IMR-90 (cell line): ENCODE measurements at places on chromosomes 6 and 20. TPM values are rescaled to one million over a fixed set of nuclear protein-coding genes. Genes with fewer than 3 reads are reported as not detected.

The SRSF12 gene
- total RNA-seq = 0.28 and 0.36 TPM in 2 replicates

The CAGE1 gene
- total RNA-seq = under 0.01 TPM in 1 of 2 replicates, not detected in the other

The TOX2 gene
- 1.1 and 1.3 TPM in 2 replicates for total RNA-seq

The SH3BGRL2 gene
- total RNA-seq = 5.6 and 9.7 TPM in 2 replicates

The XKR7 gene
- total RNA-seq = not detected in 2 replicates

DNA sequence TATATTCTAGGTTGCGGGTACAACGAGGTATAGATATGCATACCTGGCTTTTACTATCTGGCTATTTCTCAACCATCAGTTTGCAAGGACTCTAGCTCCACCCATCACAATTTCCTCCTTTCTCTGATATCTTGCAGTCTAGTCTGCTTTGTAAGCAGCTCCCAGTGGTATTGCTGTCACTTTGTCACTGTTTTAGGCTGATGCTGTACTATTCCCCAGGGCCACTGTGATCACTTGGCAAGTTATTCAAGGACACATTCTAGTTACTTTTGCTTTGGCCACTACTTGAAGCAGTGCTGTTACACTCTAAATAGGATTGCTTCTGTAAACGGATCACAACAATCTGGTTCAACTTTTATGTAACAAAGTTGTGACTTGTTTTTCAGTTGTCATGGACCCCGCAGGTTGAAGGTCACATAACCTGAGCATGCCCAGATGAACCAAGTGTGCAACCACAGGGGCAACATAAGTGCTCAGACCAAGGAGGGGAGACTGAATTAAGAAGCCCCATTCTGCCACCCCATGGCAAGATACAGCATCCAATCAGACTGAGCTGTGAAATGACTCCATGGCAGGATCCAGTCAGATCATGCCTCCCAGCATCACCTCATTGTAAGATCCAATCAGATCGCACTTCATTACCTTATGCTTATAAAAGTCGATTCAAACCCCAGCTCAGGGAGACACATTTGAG lies 588.4 kb upstream of the CITED2 start:
- no peak overlapping the region for H3K4me3 ChIP-seq
- H3K27ac ChIP-seq = no peak overlapping the region
- peaks cover 3% of the 10 kb centered on the region for H3K4me1 ChIP-seq
- no peaks in the 10 kb centered on the region for H3K27me3 ChIP-seq

GRCh38 chr6:168104636-168105035 lies 25.6 kb upstream of the FRMD1 start:
- H3K4me3 ChIP-seq = no peak overlapping the region
- no peak overlapping the region for H3K27ac ChIP-seq
- no peaks in the 10 kb centered on the region for H3K36me3 ChIP-seq
- H3K27me3 ChIP-seq = peaks cover 48% of the 10 kb centered on the region
- no peak for DNase-seq

DNA sequence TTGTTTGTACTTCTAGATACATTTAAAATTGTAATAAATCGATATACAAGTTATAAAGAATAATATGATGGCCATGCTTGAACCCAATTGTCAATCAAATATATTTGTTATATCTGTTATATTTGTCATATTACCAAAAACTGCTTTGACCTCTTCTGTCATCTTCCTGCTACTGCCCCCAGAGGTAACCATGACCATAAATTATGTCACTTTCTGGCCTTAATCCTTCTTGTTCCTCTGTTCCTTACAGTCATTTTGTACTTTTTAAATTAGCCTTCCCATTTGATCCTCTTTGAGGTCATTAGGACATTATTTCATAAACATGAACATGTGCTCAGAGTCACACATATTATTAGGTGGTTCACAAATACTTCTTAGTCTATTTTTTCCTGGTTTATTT lies 124.7 kb downstream of the HFE start:
- DNase-seq = no peak
- H3K27ac ChIP-seq = no peak overlapping the region
- no peak overlapping the region for H3K4me3 ChIP-seq
- H3K36me3 ChIP-seq = no peaks in the 10 kb centered on the region
- no peaks in the 10 kb centered on the region for H3K4me1 ChIP-seq
- H3K27me3 ChIP-seq = no peaks in the 10 kb centered on the region

GRCh38 chr6:1407499-1407990 lies 18.2 kb downstream of the FOXF2 start:
- H3K27ac ChIP-seq = peak overlapping the region; percentile 2
- peak; percentile 74 for DNase-seq
- peaks cover 19% of the 10 kb centered on the region for H3K4me1 ChIP-seq
- H3K36me3 ChIP-seq = no peaks in the 10 kb centered on the region
- no peaks in the 10 kb centered on the region; the same call in 1 of the 2 replicates for H3K27me3 ChIP-seq

DNA sequence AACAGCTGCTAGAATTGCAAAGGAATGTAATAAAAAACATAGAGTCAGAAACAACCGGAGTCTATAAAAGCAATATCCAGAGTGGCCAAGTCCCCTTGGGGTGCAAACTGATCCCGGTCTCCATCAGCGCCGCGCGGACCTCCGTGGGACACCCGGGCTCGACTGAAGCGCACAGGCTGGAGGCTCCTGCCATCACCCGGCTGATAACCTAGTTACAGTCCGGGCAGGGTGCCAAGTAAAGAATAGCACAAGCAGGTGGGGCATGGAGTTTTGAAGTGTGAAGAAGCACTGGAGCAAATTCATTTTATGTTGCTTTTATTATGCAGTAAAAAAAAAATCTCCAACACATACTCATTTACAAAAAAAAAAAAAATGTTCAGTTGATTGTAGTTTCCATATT lies 205.1 kb upstream of the GMDS start:
- H3K27ac ChIP-seq = no peak overlapping the region
- H3K4me1 ChIP-seq = peaks cover 4% of the 10 kb centered on the region; the same call in 1 of the 2 replicates

- no peak for DNase-seq
- H3K27me3 ChIP-seq = peaks cover 46% of the 10 kb centered on the region
- no peaks in the 10 kb centered on the region for H3K36me3 ChIP-seq
- no peaks in the 10 kb centered on the region; the same call in 1 of the 2 replicates for H3K4me1 ChIP-seq
- no peak overlapping the region for H3K4me3 ChIP-seq
Measured at GRCh38 chr6:16163066-16163465, 34.2 kb downstream of the MYLIP start.

GRCh38 chr6:156698239-156699016 lies 78.8 kb upstream of the ARID1B start:
- H3K27ac ChIP-seq = no peak overlapping the region
- no peaks in the 10 kb centered on the region for H3K36me3 ChIP-seq
- no peak overlapping the region for H3K4me3 ChIP-seq
- H3K4me1 ChIP-seq = 0 out of 2 replicates have a peak, but pooled peaks cover 2% of the 10 kb centered on the region

- H3K4me3 ChIP-seq = no peak overlapping the region
- H3K27me3 ChIP-seq = no peaks in the 10 kb centered on the region
- peak overlapping the region; percentile 65; the same call in 1 of the 2 replicates for H3K27ac ChIP-seq
- peaks cover 9% of the 10 kb centered on the region for H3K4me1 ChIP-seq
- no peak for DNase-seq
Measured at GRCh38 chr6:2147261-2147660, 98.1 kb downstream of the GMDS start.

GRCh38 chr6:36504181-36504580 lies 43.1 kb downstream of the STK38 start:
- no peak for DNase-seq
- H3K36me3 ChIP-seq = peaks cover 11% of the 10 kb centered on the region
- no peaks in the 10 kb centered on the region for H3K27me3 ChIP-seq

GRCh38 chr6:166486536-166486880 lies 100.0 kb downstream of the RAMACL start:
- no peak overlapping the region for H3K27ac ChIP-seq
- DNase-seq = no peak
- H3K4me3 ChIP-seq = no peak overlapping the region
- H3K27me3 ChIP-seq = no peaks in the 10 kb centered on the region
- H3K4me1 ChIP-seq = no peaks in the 10 kb centered on the region; the same call in 1 of the 2 replicates

- no peaks in the 10 kb centered on the region for H3K4me1 ChIP-seq
- DNase-seq = no peak
- no peaks in the 10 kb centered on the region for H3K36me3 ChIP-seq
- H3K27ac ChIP-seq = no peak overlapping the region
Measured at GRCh38 chr6:39653612-39654011, 71.6 kb downstream of the KIF6 start.

DNA sequence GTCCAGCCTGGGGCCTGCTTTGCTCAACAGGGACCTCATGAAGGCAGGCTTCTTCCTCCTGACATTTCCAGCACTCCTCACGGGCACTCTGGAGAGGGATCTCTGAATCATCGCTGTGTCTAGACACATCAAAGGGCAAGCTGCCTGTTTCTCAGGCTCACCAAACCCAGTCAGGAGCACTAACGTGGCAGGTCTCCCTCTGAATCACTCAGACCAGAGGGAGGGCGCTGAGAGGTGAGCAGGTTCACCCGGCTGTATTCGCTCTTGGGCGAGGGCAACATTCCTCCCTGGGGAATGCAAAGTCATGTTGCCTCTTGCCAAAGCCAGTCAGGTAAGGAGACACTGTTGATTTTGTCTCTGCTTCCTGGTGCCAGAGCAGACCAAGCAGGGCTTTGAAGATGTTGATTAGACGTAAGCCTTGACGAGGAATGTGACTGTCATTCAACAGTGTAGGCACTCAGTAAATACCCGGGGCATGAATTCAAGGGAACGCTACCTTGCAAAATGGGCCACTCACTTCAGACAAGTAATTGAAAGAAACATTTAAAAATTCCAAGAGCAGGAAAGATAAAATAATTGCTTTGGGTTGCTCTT lies 50.1 kb downstream of the CYP24A1 start:
- peak overlapping the region; percentile 1 for H3K27ac ChIP-seq
- H3K4me1 ChIP-seq = peaks cover 10% of the 10 kb centered on the region
- no peak overlapping the region for H3K4me3 ChIP-seq
- no peaks in the 10 kb centered on the region for H3K36me3 ChIP-seq
- peak; percentile 93 for DNase-seq
- no peaks in the 10 kb centered on the region for H3K27me3 ChIP-seq

DNA sequence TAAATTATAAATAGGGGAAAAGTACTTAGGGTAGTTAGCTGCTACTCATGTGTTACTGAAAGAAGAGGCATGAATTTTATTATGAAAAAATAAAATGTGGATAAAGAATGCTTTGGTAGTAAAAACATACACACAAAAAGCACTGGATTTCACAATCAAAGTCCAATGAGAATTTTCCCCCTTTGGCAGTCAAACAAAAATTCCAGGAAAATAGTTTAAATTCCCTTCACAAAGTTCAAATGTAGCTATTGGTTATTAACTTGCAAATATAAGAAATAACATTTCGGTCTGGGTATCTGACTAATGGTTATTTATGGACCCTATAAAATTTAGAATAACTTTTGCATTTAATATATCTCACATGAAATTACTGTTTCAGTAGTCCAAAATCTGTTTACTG lies 210.4 kb downstream of the FOXC1 start:
- no peak overlapping the region for H3K4me3 ChIP-seq
- DNase-seq = peak; percentile 69
- H3K27ac ChIP-seq = no peak overlapping the region
- H3K4me1 ChIP-seq = peaks cover 11% of the 10 kb centered on the region
- no peaks in the 10 kb centered on the region for H3K27me3 ChIP-seq

- peaks cover 16% of the 10 kb centered on the region; the same call in 1 of the 2 replicates for H3K27me3 ChIP-seq
- peak; percentile 39 for DNase-seq
- H3K36me3 ChIP-seq = no peaks in the 10 kb centered on the region
- no peak overlapping the region for H3K4me3 ChIP-seq
- no peaks in the 10 kb centered on the region; the same call in 1 of the 2 replicates for H3K4me1 ChIP-seq
- H3K27ac ChIP-seq = no peak overlapping the region
Measured at GRCh38 chr6:215335-216034, 76.8 kb upstream of the DUSP22 start.

- H3K27ac ChIP-seq = no peak overlapping the region
- no peak overlapping the region for H3K4me3 ChIP-seq
- H3K27me3 ChIP-seq = peaks cover 6% of the 10 kb centered on the region; the same call in 1 of the 2 replicates
- no peaks in the 10 kb centered on the region for H3K36me3 ChIP-seq
Measured at GRCh38 chr20:47875297-47876025, 90.2 kb upstream of the SULF2 start.

DNA sequence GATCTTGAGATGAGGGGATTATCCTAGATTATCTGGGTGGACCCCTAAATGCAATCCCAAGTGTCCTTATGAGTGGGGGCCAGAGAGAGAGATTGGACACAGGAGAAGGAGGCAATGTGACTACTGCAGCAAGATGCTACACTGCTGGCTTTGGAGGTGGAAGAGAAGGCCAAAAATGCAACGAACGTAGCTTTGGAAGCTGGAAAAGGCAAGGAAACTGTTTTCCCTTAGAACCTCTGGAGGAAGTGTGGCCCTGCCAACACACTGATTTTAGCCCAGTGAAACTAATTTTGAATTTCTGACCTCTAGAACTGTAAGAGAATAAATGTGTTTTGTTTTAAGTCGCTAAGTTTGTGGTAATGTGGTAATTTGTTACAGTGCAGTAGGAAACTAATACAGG lies 15.7 kb downstream of the PPARD start:
- no peaks in the 10 kb centered on the region for H3K27me3 ChIP-seq
- no peak overlapping the region for H3K27ac ChIP-seq
- no peak overlapping the region for H3K4me3 ChIP-seq
- H3K36me3 ChIP-seq = peaks cover 40% of the 10 kb centered on the region
- no peak for DNase-seq

DNA sequence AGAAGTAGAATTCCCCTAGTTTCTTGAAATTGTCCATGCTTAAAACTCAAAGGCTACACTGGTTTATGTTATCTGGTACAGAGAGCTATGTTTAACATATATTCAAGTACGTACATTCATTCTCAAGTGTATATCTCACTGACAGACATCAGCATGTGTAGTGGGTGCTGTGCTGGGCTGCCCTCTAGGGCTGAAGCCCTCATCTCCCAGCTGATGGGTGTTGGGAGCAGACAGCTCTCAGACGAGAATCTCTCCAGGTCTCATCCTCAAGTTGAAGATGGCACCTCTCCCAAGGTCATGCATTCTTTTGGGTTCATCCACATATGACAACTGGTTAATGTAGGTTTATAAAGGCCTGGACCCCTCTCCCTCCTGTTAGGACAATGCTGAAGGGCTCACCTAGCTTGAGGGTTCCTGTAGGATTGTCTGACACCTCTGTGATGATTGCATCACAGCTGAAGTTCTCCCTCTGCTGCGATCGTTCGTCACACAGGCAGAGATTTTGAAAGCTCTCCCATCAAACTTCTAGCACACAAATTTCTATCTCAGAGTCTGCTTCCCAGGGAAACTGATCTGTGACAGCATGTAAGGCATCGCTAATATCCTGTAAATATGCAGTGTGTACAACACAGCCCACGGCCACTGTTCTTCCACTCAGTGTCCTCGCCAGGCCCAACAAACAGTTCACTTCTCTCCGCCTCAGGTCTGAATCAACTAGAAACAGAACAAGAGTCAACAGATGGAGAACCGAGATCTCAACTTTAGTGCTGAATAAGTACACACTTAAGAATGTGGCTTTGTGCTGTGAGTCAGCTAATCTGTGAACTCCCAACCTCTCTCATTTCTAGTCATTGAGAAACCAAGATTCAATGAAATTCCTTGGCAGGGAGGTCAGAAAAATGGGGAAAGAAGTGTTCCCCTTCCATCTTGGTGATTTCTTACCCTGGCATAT lies 43.2 kb downstream of the PREP start:
- peak overlapping the region; percentile 24; the same call in 1 of the 2 replicates for H3K27ac ChIP-seq
- peaks cover 9% of the 10 kb centered on the region; the same call in 1 of the 2 replicates for H3K36me3 ChIP-seq
- H3K4me1 ChIP-seq = peaks cover 6% of the 10 kb centered on the region
- H3K4me3 ChIP-seq = no peak overlapping the region
- no peaks in the 10 kb centered on the region for H3K27me3 ChIP-seq
- DNase-seq = peak; percentile 96
